ENCODE measurements at places on chromosomes 5 and 9. TPM values are rescaled to one million over a fixed set of nuclear protein-coding genes. Genes with fewer than 3 reads are reported as not detected.

SLC4A9 gene
- 0.07 TPM for polyA plus RNA-seq

CCDC171 gene
- polyA plus RNA-seq: 9.8 TPM

NAIP gene
- polyA plus RNA-seq: 22.3 TPM

ELOVL7 gene
- polyA plus RNA-seq: 5.4 TPM

CCDC152 gene
- 3.2 TPM for polyA plus RNA-seq

TRMT10B gene
- 9.7 TPM for polyA plus RNA-seq

SYNPO gene
- polyA plus RNA-seq: 10.0 TPM

ANKRD18B gene
- polyA plus RNA-seq: 2.5 TPM

TAF11L9 gene
- polyA plus RNA-seq: not detected

SPOUT1 gene
- polyA plus RNA-seq: 48.5 TPM

C1QTNF3 gene
- 25.1 TPM for polyA plus RNA-seq

SLC6A19 gene
- polyA plus RNA-seq: 0.16 TPM

EFNA5 gene
- polyA plus RNA-seq: 3.6 TPM

RMI1 gene
- polyA plus RNA-seq: 5.8 TPM

FKBP15 gene
- 14.8 TPM for polyA plus RNA-seq

SLC6A18 gene
- polyA plus RNA-seq: 0.05 TPM

FIBCD1 gene
- polyA plus RNA-seq: 0.05 TPM

PCDHA10 gene
- polyA plus RNA-seq: 0.02 TPM

SPATA24 gene
- 6.6 TPM for polyA plus RNA-seq

CSF1R gene
- 7.3 TPM for polyA plus RNA-seq

CCL28 gene
- polyA plus RNA-seq: 6.5 TPM

SEMA6A gene
- 3.6 TPM for polyA plus RNA-seq

PCDHGB7 gene
- 1.2 TPM for polyA plus RNA-seq

NEUROG1 gene
- polyA plus RNA-seq: 0.32 TPM

IFNB1 gene
- polyA plus RNA-seq: 0.11 TPM

FSTL4 gene
- 1.2 TPM for polyA plus RNA-seq

SLC34A3 gene
- polyA plus RNA-seq: 0.14 TPM

TLE4 gene
- 22.6 TPM for polyA plus RNA-seq

MZB1 gene
- 380 TPM for polyA plus RNA-seq

FOXD4L3 gene
- polyA plus RNA-seq: 0.50 TPM

OCLN gene
- 7.4 TPM for polyA plus RNA-seq

IL3 gene
- polyA plus RNA-seq: 0.34 TPM

SPATA31A3 gene
- polyA plus RNA-seq: not detected

CCL21 gene
- 16.6 TPM for polyA plus RNA-seq

SPINK6 gene
- 9.9 TPM for polyA plus RNA-seq

IFNA2 gene
- polyA plus RNA-seq: not detected

Measured in thymus (tissue), 14 donors.